ENCODE measurements at places on chromosomes 1 and 21. TPM values are rescaled to one million over a fixed set of nuclear protein-coding genes. Genes with fewer than 3 reads are reported as not detected.

- DNase-seq, result no peak
Measured at GRCh38 chr1:93093332-93094006, 14.4 kb downstream of the MTF2 start.

DNA sequence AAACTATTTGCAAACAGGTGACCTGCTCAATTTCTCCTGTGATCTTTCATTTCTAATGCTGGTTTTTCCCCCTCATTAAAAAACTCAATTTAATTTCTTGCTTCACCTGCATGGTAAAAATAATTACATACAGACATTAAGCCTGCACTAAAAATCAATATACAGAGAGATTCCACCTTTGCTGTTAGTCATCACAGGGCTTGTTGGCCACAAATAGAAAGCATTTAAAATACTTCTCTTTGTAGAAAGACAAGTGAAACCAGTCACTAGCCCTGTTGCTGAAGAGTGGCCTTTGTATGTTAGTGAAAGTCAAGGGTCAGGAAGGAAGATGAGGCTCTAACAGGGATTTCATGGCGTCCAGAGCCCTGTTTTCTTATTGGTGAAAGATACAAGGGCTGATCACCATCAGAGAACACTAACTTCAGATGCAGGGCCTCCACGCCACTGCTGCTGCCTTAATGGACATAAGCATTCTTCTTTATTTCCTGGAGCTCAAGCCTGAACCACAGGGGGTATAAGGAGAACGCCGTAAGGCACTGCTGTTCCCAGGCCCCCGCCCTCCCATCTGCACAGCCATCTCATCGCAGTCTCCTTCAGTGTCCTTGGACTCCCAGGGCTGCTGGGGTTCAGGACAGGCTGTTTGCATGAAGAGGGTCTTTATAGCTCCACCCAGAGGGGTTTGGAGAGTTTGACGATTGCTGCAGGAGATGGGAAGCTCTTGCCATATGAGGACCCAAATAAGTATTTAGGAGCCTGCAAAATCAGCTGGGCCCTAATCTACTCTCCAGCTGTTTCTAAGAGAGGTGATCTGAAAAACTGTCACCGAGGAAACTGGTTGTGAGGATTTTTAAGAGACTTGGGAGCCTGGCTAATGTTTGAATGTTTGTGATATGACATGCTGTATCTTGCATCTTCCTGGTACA, 117.3 kb upstream of the IRF2BP2 start:
- no peak for DNase-seq

DNA sequence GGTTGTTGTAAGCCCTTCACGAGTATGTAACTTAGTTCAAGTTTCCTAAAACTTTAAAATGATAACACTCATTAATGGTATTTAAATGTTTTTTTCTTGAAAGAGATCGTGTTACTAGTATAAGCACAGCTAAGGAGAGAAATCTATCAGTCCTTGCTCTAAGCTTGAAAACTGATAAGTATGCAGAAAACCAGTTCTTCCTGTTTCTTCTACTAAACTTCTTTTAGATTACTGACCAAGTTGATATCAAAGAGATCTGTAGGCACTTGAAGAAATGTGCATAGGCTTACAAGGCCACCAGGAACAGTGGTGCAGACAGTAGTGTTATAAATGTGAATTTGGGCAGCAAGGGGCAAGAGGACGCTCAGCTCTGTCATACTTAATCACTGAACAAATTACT, 3.9 kb downstream of the EFCAB14 start:
- DNase-seq, result no peak

DNA sequence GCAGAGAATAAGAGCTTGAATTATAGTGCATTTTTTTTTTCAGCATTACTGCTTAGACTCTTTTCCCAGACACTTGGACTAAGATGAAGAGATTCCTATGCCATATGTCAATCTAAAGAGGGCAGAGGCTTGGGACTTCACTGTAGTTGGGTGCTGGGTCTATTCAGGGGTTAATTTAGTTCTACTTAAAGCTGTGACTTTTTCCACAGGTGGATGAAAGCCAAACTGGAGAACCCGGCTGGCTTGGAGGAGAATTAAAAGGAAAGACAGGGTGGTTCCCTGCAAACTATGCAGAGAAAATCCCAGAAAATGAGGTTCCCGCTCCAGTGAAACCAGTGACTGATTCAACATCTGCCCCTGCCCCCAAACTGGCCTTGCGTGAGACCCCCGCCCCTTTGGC, 104.8 kb downstream of the ATP5PO start:
- DNase-seq, result no peak

DNA sequence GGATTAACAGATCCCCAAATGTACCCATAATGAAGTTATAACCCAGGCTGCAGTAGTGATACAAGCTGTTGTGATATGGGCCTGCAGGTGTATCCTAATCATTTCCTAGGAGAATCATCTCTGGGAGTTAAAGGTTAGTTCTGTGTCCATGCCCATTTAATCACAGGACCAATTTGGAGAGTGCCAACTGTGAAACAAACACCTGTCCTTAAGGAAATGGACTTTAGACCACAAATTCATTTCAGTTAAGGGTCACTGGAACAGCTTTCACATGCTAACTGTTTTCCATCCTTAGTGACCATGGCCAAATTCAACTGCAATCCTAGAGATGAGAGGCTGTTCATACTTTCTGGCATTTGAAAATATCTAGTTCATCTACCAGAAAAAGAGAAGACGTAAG, 160.9 kb downstream of the GPATCH2 start:
- no peak for DNase-seq

DNA sequence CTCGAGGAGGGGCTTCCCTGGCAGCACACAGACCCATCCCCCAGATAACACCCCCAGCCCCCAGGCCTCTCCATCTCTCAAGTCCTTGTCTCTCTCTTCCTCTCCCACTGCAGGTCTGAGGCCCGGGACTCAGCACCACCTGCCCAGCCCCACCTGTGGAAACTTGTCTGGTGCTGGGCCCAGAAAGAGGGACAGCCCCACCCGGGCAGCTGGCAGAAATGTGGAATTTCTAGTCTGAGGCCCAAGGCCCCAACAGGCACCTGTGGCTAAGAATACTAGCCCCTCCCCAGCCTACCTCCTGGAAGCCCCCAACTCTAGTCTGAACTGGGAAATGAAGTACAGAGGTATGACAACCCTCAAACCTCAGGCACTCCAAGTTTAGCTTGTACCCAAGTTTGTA, 15.4 kb downstream of the TTC39A start:
- no peak for DNase-seq

- no peak for DNase-seq
Measured at GRCh38 chr1:38908821-38909220, 27.4 kb upstream of the GJA9 start.

- DNase-seq, result no peak
Measured at GRCh38 chr1:58778385-58779000, 5.4 kb downstream of the JUN start.

DNA sequence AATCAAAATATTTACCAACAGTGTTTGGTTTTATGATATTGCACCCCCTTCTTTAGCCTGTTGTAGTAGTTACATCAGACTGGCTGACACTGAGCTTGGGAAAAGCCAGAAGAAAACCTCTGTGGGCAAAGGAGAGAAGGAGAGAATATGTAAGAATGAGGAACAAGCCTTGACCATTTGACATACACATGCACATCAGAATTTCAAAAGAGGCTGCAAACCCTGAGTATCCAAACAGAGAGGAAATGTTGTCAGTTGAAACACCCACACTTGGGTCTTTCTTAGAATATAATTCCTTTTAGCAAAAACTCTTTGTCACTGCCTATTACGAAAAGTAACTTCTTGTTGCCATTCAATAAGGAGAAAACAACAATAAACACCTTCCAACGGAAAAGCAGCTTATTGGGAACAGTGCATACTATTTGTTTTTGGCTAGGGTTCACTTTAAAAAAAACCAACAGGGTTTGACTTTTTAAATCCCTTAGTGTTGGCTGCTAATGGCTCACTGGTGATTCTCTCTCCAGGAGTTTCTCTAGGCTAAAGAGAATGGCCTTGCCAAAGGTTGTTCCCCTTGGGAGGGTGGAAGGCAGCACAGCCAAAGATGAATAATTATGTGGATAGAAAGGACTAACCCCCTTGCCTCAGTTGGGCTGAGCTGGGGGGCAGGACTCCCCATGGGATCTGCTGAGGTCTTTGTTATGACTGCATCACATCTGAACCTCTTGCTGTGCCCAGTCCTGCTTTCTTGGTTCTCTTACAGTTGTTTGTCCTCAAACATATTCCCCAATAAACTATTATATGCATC, 48.9 kb downstream of the GORAB start:
- no peak for DNase-seq

- no peak for DNase-seq
Measured at GRCh38 chr1:62753031-62753965, 30.6 kb upstream of the ATG4C start.

- DNase-seq, result no peak
Measured at GRCh38 chr1:168617974-168618750, 41.8 kb downstream of the XCL1 start.

DNA sequence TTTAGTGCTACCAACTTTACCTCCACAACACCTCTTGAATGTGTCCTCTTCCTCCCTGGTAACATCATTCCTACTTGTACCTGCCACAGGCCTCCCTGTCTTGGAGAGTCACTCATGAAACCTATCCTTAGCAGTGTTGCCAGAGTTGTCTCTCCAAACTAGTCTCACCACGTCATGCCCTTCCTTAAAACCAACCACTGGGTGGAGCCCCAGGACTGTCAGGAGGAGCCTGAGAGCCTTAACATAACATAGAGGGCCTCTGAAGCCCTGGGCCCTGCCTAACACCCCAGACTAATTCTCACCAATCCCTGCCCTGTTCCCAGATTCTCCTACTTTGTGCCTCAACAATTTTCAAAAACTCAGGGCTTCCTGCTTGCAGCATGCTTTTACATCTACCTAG, 65.3 kb downstream of the ZNF697 start:
- peak; percentile 79 for DNase-seq

DNA sequence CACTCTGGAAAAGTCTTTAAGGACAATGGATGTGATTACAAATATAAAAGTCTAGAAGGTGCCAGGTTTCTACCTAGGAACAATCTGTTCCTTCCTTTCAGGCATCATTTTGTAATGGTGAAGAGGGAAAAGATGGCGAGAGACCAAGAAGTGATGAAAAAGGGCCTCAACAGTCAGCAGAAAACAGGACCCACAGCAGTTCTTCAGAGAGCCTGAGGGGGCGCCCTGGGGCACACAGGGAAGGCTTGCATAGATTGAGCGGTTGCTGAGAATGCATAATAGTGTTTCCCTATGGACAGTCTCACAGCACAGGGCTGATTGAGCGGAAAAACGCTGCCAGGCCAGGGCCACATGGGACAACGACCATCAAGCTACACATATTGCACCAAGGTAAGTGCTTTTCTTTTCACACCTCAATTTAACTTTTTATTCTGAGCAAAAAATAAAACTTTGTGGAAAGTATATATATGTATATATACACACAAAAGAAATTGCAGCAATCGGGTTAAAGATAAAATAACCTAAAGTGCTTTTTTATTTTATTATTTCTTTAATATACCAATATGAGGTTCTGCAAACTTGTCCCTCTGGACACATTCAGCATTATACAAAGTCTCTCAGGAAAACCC, 3.1 kb upstream of the YRDC start:
- DNase-seq, result peak; percentile 83

DNA sequence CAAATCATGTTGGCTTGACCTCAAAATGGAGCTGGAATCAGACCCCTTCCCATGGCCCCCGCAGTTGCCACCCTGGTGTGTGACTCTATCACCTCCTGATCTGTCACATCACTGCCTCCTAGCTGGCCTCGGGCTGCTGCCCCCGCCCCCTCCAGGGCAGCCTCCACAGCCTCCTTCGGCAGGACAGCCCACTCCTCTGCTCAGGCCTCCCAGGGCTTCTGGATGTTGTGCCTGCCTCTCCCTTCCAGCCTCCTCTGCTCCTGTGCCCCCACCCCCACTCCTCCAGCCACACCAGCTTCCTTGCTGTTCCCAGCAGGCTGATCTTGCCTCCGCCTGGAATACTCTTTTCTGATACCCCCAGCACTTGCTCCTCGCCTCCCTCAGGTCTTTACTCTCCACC, 134.4 kb upstream of the EDN2 start:
- DNase-seq, result no peak

GRCh38 chr1:246214708-246215509, 292.2 kb downstream of the SMYD3 start:
- DNase-seq, result no peak

DNA sequence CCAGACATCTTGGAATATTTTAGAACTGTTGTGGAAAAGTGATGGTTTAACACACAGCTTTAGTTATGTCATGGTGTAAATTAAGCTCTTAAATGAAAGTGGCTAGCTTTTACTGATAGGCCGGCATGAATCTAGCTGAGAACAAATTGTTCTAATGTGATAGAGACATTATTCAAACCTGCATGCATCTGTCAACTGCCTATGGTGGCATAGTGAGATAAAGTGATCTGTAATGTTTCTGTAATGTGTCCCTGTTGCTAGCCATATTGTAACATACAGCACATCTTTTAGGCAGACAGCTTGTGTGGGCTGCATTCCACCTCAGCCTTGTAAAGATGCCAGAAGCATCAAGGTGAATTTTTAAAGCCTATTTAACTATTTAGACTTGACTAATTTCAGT, 16.0 kb downstream of the LRIG2 start:
- no peak for DNase-seq

DNA sequence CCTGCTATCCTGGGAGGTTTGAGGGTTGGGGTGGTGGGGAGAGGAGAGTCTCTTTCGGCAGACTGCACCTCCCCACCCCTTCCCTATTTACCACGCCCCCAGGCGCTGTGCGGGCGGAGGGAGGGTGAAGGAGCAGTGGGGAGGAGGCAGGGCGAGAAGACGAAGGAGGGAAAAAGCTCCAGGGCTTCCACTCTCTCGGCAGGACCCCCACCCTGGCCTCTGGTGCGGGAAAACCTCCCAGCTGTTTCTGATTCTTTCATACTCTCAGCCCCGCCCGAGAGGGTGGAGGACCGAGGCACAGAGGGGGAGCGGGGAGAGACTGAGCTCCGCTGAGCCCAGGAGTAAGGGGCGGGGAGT, 866 bp upstream of the WNT2B start:
- DNase-seq, result peak; percentile 76

GRCh38 chr1:165845992-165846748, 18.8 kb downstream of the UCK2 start:
- no peak for DNase-seq

The KCNK2 gene
- total RNA-seq, result 0.15 TPM

The LENEP gene
- total RNA-seq, result 0.48 TPM

The RBBP4 gene
- total RNA-seq, result 339 TPM

The MNDA gene
- total RNA-seq, result not detected

The NHLH1 gene
- total RNA-seq, result 0.70 TPM

The TMEM51 gene
- 9.2 TPM for total RNA-seq
